ENCODE measurements at places on chromosomes 3 and 15.

- no peak for DNase-seq
Measured at GRCh38 chr3:179046497-179047353, 24.9 kb downstream of the ZMAT3 start.

DNA sequence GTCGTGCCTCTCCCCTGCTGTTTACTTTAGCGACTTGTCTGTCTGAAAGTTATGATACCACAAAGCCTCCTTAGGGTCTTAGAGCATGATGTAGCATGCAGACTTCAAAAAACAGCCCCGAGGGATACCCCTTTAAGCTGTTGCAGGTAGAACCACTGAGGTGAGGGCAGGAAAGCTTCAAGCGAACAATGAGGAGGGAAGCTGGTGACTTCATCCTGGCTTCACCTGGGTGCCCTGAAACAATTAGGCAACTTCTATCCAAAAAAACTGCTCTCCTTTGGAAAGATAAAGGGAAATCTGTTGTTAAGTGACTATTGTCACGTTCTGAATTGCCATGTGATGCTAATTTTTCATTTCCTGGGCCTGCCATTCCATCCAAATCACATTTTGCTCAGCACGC lies 231.6 kb downstream of the SOX2 start:
- peak; percentile 21 for DNase-seq

GRCh38 chr15:56749982-56750381 lies 16.7 kb upstream of the ZNF280D start:
- no peak for DNase-seq

DNA sequence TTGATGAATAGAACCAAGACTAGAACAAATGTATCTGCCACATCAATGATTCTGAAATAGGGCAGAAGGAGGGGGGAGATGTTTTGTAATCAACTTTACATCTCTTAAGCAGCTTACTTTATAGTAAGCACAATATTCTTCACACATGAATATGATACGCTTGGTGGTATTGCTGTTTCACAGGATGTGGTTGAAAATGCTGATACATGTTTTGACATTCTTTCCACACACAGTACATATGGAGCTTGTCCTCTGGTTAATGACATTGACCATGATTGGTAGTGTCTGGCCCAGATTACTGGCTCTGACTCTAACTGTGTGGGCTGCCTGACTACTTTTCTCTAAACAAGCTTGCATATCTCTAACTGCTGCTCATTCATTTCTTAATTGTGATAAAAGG lies 168.9 kb downstream of the KLHL25 start:
- no peak for DNase-seq

DNA sequence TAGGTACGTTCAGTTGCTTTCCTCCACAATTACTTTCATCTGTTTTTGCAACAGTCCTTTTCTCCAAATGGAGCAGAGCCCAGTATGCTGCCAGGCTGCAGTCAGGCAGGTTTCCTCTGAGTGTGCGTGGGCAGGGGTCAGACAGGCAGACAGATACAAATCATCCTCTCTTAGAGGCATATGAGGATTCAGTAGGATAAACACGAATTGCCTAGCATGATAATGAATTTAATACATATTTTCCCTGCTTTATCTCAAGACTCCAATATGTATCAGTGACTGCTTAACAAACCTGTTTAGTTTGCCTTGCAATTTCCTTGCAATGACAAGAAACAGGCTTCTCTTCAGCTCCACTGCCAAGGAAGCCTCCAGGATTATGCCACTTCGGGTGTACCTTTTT lies 140.7 kb upstream of the NR2E3 start:
- no peak for DNase-seq

GRCh38 chr3:129230311-129231019 lies 18.9 kb upstream of the COPG1 start:
- no peak for DNase-seq

GRCh38 chr3:185087419-185087818 lies 65.4 kb downstream of the C3orf70 start:
- no peak for DNase-seq

GRCh38 chr3:156675830-156676767 lies 1.7 kb downstream of the TIPARP start:
- DNase-seq: peak; percentile 39

GRCh38 chr3:29410220-29410619 lies 129.3 kb downstream of the RBMS3 start:
- no peak for DNase-seq

DNA sequence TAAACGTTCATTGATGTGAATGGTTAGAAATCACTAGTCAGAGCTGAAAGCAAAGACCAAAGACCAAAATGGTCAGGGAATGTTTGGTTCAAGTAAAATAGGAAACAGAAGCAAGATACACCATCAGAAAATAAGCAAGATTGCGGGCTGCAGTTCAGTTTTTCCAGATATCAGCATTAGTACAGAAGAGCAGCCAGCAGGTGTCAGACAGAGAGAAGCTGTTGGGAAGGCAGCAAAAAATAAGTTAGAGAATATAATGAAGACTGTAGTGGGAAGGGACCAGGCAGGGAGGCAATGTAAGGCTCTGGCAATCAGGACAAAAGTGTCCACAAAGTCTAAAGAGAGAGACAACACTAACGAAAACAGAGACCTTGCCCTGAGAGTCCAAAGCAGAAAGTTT lies 639.4 kb upstream of the NAALADL2 start:
- DNase-seq: no peak

DNA sequence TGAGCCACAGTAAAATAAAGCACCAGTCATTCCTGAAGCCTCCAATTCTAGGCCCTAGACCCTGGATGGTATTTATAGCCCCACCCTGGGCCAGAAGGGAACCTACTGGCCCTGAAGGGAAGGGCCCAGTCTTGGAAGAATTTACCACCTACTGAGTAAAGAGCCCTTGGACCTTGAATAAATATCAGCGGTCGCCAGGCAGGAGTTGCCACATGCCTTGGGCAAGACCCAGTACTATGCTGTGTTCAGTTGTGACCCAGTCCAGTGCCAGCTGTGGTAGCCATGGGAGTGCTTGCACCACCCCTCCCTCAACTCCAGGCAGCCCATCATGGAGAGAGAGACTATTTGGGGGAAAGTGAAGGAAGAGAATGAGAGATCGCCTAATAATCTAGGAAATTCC lies 27.0 kb downstream of the NCBP2 start:
- no peak for DNase-seq

DNA sequence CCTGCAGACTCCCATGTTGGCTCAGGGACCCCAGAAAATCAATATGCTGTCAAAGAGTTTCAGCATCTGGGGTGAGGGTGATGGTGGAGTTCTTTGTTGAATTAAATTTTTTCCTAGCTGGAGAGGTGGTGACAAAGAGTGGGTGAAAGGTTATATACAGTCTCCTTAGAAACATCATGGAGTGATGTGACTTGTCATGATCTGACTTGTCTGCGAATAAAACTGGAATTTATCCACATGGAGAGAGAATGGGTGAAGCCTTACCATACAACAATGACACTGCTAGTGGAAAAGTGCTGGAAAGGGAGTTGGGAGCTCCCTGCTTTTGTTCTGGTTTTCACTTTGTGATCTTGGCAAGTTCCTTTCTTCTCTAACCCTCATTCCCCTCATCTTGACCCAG lies 75.0 kb downstream of the ARNT2 start:
- DNase-seq: no peak

DNA sequence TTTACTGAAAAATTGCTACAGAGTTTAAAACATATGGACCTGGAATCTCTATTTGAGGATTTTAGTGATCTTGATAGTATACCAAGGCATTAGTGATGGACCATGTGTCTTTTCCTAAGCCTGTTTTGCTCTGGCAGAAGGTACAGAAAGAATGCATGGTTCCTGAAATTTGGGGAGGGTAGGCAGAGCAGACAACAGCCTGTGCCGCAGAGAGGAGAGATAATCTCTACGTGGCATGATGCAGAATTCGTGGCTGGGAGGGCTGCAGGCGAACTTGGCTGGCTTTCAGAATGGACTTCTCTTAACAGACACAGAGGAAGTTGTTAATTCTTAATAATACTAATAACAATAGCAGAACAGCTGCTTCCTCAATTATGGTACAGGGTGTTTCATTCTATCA lies 137.5 kb upstream of the FOXB1 start:
- DNase-seq: no peak

GRCh38 chr3:158696618-158697017 lies 24.2 kb upstream of the LXN start:
- no peak for DNase-seq
